ENCODE measurements at places on chromosomes 5 and 9.

GRCh38 chr9:79780559-79780958 lies 208.8 kb downstream of the TLE4 start:
- DNase-seq, result no peak

GRCh38 chr5:172875505-172876279 lies 41.6 kb downstream of the ERGIC1 start:
- DNase-seq, result no peak

DNA sequence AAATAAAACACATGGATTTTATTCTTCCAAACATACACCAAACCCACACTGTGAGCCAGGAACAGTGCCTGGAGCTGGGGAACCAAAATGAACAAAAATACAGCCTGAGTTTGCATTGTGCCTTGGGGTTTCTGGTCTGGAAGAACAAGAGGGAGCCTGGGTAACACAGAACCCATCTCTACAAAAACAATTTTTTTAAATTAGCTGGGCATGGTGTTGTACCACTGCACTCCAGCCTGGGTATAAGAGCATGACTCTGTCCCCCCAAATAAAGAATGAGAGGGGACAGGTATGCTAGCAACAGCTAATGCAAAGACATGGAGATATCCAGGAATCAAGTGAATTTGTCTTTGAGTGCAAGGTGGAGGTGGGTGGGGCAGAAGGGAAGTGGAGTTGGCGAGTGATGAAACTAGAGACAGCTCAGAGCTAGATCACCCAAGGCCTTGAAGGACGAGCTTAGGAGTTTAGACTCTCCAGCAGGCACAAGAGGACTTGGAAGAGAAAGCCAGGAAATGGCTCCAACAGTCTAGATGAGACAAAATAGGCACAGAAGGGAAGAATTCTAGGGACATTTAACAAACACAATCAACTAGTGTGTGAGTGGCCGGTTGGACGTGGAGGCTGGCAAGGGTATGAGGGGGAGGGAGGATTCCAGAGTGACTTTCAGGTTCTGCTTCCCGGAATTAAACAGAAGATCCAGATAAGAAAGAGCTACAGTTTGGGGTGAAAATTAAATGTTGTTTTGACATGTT lies 47.4 kb downstream of the FNBP1 start:
- no peak for DNase-seq

DNA sequence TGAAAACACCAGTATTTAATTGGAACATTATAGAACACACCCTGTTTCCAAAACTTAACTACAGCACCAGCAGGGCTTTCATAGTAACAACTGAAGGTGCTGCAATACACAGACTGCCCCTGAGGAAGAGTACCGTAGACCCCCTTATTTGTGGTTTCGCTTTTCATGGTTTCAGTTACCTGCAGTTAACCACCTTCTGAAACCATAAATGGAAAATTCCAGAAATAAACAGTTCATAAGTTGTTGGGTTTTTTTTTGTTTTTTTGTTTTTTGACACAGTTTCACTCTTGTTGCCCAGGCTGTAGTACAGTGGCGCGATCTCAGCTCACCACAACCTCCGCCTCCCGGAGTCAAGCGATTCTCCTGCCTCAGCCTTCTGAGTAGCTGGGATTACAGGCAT lies 9.5 kb upstream of the GLDC start:
- no peak for DNase-seq

- no peak for DNase-seq
These were observed 305.9 kb upstream of the ATP10B start for GRCh38 chr5:161157925-161158324.

DNA sequence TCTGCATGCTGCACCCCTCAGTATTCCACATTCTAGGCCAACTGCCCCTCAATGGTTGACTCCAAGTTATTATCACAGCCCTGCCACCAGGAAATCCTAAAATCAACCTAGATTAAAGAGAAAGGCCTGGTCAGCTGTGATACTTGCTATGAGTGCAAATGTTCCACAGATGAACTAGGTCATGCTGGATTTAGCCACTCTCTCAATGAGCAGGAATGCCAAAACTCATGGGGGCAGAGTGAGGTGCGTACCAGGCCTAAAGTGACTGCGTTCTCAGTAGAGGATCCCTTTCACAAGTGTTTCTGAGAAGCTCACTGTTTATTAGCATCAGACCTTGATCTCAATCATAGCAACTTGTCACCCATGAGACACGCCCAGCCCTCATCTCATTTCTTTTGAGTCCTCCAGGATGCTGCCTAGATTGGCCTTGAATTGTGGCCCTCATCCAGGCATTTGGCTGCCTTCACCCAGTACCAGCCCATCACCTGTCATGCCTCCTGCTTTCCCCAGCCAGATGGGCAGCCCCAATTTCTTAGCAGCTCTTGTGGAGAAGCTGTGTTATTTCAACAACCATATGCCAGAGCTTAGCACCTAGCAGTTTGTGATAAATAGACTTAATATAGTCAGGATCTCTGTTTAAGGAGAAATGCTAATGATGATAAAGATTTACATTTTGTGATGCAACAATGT lies 383.9 kb downstream of the CTNND2 start:
- DNase-seq, result no peak

DNA sequence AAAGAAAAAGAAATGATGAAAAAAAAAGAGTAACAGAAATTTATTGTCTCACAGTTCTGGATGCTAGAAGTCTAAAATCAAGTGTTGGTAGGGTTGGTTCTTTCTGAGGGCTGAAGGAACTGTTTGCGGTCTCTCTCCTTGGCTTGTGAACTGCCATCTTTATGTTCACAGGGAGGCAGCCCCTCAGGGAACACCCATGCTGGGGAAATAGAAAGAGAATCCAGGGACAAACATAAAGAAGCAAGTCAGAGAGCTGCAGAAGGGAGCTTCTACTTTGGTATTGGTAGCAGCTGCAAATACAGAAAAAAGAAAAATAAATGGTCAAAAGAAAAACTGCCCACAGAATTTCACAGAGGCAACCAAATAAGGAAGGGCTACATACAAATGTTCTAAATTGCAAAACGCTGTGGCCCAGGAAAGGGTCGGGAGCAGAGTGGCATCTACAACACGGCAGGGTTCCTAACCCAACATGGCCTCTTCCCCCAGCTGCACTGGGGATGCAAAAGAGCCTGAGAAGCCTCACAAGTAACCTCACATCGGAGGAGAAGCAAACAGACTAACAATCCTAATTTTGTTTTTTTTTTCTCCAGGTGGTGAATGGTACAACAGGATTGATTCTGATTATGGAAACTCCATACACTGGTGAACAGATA lies 37.4 kb downstream of the ELOVL7 start:
- no peak for DNase-seq

- DNase-seq, result no peak
These were observed 459.4 kb upstream of the SGCD start for GRCh38 chr5:155867522-155868088.

- DNase-seq, result no peak
These were observed 34.9 kb downstream of the WNK2 start for GRCh38 chr9:93218671-93219420.

GRCh38 chr5:18977880-18978279 lies 1010.1 kb downstream of the CDH18 start:
- DNase-seq, result no peak

DNA sequence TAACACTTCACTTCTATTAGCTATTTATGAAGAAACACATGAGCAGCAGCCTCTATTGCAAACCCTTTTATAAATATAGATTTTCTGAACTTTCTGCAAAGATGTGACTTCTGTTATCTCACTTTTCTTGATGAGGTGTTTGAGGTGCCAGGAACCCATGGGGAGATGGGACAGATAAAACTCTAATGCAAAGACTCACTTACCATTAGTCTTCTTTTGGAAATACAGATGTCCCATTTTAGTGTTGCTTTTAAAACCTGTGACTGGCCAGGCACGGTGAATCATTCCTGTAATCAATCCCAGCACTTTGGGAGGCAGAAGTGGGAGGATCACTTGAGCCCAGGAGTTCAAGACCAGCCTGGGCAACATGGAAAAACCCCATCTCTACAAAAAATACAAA lies 171.3 kb upstream of the GAS1 start:
- DNase-seq, result no peak

GRCh38 chr5:68548959-68549676 lies 333.6 kb downstream of the PIK3R1 start:
- no peak for DNase-seq

GRCh38 chr5:126961702-126962101 lies 68.7 kb downstream of the MARCHF3 start:
- no peak for DNase-seq

Measured in activated effector memory CD4-positive, alpha-beta T cell treated with Interleukin-2 at 50 U/mL for 16 hours (primary cell).